Keratinocyte (primary cell): ENCODE measurements at places on chromosomes 7 and 10.

DNA sequence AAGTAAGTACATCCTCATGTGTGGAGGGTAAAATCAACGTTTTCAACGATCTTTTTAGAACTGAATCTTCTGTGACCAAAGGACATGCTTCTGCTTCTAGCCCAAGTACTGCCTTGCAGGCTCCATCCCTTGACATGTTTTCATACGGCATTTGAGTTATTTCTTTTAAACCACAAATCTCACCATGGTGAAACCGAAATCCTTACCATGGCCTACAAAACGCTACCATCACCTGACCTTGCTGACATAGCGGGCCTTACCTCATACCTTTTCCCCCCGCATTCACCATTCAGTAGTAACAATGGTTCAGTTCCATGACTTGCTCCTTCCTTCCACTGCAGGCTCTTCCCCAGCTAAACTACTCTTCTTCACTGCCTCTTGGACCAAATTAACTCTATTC lies 3.5 kb downstream of the RNF216 start:
- DNase-seq, result no peak

DNA sequence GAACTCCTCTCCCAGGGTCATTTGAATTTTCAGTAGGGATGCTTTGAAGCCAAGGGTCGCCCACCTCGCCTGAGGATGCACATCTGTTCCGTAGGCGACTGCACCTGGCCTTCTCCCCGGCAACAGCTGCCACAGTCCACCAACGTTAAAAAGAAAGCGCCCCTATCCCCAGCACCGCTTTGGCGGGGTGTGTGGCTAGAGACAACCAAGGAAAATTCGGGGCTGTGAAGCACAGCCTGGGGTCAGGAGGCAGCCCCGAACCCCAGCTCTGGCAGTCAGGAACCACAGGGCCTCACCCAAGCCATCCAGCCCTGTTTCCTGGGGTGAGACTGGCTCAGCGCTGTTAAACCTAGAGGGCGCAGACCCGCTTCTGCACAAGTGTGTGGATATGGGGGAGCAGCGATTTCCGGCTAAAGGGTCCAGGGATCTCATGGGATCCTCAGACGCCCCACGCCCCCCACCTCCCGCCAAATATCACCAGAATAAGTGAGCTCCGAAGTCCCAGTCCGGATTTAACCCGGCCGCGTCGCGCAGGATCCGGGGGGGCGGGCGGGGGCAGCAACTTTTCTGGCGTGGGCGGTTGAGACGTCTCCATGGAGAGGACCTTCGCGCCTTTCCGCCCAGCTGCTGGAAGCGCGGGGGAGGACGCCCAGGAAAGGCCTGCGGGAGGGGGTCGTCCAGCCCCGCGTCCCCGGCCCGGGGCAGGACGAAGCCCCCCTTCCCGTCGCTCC lies 822 bp downstream of the ZC3HAV1L start:
- no peak for DNase-seq

- no peak for DNase-seq
Observed at GRCh38 chr7:155733582-155734444, 78.5 kb downstream of the SHH start.

DNA sequence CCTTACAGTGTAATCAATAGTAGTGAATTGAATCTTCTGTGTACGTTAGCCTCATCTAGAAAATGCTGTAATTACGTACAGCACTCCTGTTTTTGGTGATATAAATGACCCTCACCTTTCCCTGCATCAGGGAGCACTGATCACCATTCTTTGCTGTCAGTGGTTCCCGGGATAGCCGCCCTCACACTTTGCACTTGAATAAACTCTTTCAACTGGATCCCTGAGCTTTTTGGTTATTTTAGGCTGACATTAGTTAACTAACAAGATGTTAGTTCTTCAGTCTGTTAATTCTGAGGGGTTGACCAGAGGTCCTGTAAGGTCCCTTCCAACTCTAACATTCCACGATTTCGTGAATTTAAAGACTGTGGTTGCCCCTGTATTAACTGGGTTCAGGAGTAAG lies 23.4 kb upstream of the ZC3HAV1 start:
- DNase-seq, result no peak

DNA sequence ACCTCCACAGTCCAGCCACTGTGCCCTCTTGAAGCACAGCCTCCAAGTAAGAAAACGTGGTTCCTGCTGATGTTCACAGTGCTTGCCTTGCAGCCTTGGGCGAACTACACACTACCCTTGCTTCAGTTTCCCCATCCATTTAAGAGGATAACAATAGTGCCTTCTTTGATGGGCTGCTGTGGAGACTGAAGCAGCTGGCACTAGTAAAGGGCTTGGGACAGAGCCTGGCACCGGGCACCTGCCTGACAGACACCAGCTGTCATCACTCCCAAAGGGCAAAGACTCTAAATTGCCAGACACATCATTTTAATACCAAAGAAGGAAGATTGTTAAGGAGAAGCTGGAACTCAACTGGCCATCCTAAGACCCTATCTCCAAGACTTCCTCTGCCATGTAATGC lies 3.1 kb upstream of the C10orf90 start:
- DNase-seq, result no peak

GRCh38 chr7:7792056-7792455 lies 73.6 kb upstream of the RPA3 start:
- no peak for DNase-seq
